ENCODE measurements at places on chromosomes 1 and 21. TPM values are rescaled to one million over a fixed set of nuclear protein-coding genes. Genes with fewer than 3 reads are reported as not detected.

DNA sequence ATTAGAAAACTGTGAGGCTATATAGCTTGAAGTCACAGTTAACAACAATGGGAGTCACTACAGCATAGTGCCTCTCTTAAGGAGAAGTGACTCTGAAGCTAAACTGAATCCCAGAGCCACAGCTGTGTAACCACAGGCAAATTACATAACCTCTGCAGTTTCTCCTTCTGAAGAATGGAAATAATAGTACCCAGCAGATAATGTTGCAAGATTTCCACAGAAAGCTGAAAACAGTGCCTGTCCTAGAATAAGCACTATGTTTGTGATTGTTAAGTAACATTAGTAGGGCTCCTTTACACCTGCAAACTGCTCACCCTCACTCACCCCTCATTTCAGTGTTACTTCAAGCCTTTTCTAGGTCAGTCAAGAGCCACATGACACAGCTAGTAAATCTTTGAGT is 886.7 kb downstream of the PLA2G4A start:
- DNase-seq: no peak

Gene TCHHL1
- not detected for total RNA-seq

DNA sequence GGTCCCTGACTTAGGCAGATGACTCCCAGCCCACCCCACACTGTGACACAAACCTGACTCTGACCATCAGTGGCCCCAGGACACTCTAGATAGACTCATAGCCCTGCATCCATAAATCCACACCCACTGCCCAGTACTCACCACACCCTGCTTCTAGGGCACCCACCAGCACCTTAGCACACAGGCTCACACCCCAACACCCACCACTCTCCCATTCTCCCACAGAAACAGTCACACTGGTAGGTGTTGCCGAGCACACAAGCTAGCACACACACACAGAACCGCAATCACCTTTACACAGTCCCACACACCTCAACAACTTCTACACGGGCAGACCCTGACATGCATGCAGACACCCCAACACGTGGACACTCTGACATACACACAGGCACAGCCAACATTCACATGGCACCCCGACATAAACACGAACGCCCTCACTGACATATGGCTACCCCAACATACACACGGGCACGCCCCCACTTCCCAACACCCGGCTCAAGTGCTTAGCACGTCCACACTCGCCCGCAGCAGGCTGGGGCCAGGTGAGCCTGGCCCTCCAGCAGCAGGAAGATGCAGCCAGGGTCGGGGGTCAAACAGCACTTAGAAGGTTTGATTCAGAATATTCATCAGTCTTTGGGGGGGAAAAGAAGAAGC is 105.5 kb upstream of the TARDBP start:
- DNase-seq: no peak

- peak; percentile 45 for DNase-seq
These were observed 35.7 kb downstream of the DPT start for GRCh38 chr1:168693197-168693871.

GRCh38 chr1:30111431-30111830 is 612.0 kb downstream of the MATN1 start:
- DNase-seq: no peak

Gene AGT
- not detected for total RNA-seq

Gene CYP4A11
- total RNA-seq: not detected

Data from Caki2 (cell line).